ENCODE measurements at places on chromosomes 13 and 19. TPM values are rescaled to one million over a fixed set of nuclear protein-coding genes. Genes with fewer than 3 reads are reported as not detected.
A peak's percentile ranks its signal among the peaks of the same experiment; 100 is the strongest.

DNA sequence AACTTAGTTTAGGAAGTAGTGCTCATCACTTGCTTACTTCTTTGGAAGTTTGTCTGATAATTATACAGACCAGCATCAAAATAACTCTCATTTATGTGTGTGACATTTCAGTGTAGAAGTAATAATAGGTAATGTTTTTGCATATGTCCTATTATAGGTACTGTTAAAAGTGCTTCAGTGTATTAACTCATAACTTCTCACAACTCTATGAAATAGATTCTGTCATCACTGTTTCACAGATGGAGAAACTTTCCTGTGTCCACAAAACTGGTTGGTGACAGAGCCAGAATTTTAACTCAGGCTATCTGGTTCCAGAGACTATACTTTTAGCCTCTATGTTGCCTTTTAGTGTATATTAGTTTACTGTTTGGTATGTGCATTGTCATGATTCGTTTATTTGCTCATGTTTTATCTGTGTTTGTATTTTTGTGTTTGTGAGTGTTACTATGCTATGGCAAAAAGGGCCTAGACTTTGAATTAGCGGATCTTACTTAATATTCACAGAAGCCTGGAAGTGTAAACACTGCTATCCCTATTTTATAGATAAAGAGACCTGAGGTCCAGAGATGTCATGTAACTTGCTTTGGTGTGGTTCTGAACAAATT lies 12.7 kb downstream of the LPAR6 start:
- no peak overlapping the region for H3K4me3 ChIP-seq

DNA sequence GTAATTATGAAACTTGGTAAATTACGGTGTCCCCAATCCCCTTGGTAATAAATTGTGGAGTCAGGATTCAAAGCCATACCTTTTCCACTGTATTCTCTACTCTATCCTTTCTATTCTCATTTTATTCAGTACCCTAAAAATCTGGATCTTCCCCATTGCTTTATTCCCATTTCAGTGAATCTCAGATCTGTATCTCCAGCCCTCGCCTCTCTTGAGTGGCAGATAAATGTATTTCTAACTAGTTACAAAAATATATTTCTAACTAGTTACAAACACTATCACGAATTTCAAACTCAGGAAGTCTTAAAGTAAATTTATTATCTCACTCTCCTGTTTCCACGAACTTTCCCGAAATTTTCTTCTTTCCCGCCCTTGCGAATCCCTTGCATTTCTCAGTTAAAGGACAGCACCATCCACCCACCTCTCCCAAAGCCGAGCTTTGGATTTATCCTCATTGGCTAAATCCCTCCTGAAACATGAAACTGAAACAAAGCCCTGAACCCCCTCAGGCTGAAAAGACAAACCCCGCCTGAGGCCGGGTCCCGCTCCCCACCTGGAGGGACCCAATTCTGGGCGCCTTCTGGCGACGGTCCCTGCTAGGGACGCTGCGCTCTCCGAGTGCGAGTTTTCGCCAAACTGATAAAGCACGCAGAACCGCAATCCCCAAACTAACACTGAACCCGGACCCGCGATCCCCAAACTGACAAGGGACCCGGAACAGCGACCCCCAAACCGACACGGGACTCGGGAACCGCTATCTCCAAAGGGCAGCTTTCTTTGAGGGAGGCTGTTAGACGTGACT lies 164.3 kb upstream of the PABPC3 start:
- no peak overlapping the region for H3K27ac ChIP-seq
- peak overlapping the region; percentile 13 for H3K4me3 ChIP-seq
- no peaks in the 10 kb centered on the region for H3K27me3 ChIP-seq
- no peak for DNase-seq
- H3K36me3 ChIP-seq: no peaks in the 10 kb centered on the region
- no peaks in the 10 kb centered on the region for H3K4me1 ChIP-seq

The ZNF132 gene
- total RNA-seq: 5.2 TPM

- H3K27ac ChIP-seq: no peak overlapping the region
- H3K4me1 ChIP-seq: no peaks in the 10 kb centered on the region
- no peaks in the 10 kb centered on the region for H3K27me3 ChIP-seq
- no peak for DNase-seq
- no peaks in the 10 kb centered on the region for H3K36me3 ChIP-seq
Observed at GRCh38 chr19:38488096-38488495, 54.6 kb downstream of the RYR1 start.

The FCER2 gene
- not detected for total RNA-seq

The LILRA1 gene
- 1.7 TPM for total RNA-seq

DNA sequence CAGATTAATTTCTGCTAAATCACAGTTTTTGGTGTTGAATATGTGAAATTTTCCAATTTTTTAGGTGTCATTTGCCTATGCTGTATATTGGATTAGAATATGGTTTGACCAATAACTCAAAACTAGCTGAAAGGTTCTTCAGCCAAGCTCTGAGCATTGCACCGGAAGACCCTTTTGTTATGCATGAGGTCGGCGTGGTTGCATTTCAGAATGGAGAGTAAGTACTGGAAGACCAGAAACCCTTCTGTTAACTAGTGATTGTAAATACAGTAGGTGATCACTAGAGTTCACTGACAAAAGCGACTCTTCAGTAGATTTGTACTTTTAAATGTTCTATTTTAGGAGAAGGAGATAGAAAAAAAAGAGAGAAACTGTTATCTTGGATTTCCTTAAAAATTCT lies 22.3 kb downstream of the CDC16 start:
- DNase-seq: no peak
- no peak overlapping the region for H3K27ac ChIP-seq
- H3K36me3 ChIP-seq: peaks cover 73% of the 10 kb centered on the region
- no peak overlapping the region for H3K4me3 ChIP-seq
- no peaks in the 10 kb centered on the region for H3K27me3 ChIP-seq
- H3K4me1 ChIP-seq: no peaks in the 10 kb centered on the region

- H3K4me1 ChIP-seq: peaks cover 51% of the 10 kb centered on the region
- DNase-seq: no peak
- no peak overlapping the region for H3K27ac ChIP-seq
- H3K27me3 ChIP-seq: peaks cover 15% of the 10 kb centered on the region
- peak overlapping the region; percentile 32 for H3K4me3 ChIP-seq
Observed at GRCh38 chr19:18789883-18790565, 1.1 kb downstream of the COMP start.

DNA sequence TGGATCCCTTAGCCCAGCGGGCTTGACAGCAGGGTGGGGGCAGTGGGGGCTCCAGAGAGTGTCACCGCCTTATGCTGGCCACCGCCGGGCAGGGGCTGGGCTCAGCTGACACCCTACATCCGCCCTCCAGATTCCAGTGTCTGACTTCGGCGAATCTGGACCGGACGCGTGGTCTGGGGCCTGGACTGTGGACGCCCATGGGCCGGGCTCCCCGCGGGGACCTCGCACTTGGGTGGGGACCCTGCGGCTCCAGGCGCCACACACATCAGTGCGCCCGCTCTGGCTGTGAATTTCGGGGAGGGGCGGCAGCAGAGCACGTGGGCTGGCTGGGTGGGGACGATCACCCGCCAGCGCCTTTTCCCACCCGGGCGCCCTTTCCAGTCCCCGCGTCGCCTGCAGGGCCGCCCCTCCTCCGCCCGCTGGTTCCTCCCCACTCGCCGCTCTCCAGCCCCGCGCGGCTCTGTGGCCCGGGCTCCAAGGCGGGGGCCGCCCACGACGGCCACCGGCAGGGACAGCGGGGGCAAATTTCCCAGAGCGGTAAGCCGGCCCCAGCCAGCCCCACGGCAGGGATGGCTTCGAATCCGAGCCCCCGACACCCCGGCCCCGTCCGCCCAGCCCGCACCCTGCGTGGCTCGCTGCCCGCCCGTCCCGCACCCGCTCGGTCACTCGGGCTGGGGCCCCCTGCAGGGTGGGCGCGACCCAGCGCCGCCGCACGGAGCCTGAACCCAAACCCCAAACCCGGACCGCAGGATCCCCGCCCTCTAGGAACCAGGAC lies 23.3 kb upstream of the ZNF99 start:
- H3K27me3 ChIP-seq: no peaks in the 10 kb centered on the region

The GATAD2A gene
- 49.6 TPM for total RNA-seq

DNA sequence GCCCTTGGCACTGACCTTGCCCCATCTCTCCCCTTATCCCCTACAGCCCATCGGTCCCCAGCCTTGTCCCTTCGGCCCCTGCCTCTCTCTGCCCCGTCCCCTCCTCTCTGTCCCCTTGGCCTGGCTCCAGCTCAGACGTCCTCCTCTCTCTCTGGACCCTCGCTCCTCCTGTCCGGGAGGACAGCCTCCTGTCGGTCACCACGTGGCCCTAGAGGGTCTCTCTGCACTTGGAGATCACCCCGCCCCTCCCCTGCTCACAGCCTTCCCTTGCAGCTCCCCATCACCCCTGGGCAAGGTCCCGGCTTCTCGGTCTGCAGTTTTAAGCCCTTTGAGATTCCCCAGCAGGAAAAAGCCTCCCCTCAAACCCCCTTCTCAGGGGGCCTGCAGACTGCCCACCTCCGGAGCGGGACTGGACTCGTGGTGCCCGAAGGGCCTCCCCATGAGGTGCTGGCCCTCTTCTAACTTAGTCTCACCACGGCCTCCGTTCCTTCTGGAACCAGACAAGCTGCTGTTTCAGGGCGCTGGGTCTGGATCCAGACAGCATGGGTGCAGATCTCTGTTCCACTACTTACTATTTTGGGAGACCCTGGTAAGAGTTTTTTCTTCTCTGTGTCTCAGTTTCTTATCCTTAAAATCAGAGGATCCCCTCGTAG lies 3.3 kb upstream of the KLK15 start:
- no peaks in the 10 kb centered on the region for H3K36me3 ChIP-seq
- H3K4me3 ChIP-seq: peak overlapping the region; percentile 36
- DNase-seq: no peak
- no peaks in the 10 kb centered on the region for H3K27me3 ChIP-seq
- H3K27ac ChIP-seq: no peak overlapping the region

- peak overlapping the region; percentile 47 for H3K4me3 ChIP-seq
- H3K27me3 ChIP-seq: no peaks in the 10 kb centered on the region
- peak overlapping the region; percentile 72 for H3K27ac ChIP-seq
- H3K36me3 ChIP-seq: no peaks in the 10 kb centered on the region
Observed at GRCh38 chr19:35510626-35510964, 2.9 kb downstream of the DMKN start.

The CDC42EP5 gene
- total RNA-seq: 33.4 TPM

The ZNF563 gene
- 1.5 TPM for total RNA-seq

GRCh38 chr13:106536244-106537034 lies 977 bp upstream of the EFNB2 start:
- no peaks in the 10 kb centered on the region for H3K27me3 ChIP-seq
- H3K4me3 ChIP-seq: peak overlapping the region; percentile 74
- H3K27ac ChIP-seq: peak overlapping the region; percentile 95
- DNase-seq: no peak
- peaks cover 23% of the 10 kb centered on the region for H3K4me1 ChIP-seq

GRCh38 chr19:31175564-31176348 lies 173.5 kb downstream of the TSHZ3 start:
- no peaks in the 10 kb centered on the region for H3K4me1 ChIP-seq
- no peak for DNase-seq
- no peaks in the 10 kb centered on the region for H3K36me3 ChIP-seq
- no peaks in the 10 kb centered on the region for H3K27me3 ChIP-seq
- H3K4me3 ChIP-seq: no peak overlapping the region

DNA sequence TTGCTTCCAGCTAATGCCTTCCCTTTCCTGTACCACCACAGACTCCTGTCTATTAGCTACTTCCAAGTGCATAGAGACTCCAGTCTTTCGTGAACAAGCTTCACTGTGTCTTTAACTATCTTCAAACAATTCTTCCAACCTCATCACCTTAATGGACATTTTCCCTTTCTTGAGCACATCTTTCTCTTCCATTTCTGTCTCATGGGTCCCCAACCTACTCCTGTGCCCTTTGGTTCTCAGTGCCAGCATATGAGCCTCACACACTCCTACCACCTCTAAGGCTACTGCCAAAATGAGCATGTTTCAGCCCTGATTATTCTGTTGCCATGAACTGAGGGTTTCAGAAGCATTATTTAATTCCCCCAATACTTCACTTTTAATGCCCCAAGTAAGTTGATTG lies 360.3 kb downstream of the GPC5 start:
- H3K4me3 ChIP-seq: no peak overlapping the region
- H3K27me3 ChIP-seq: no peaks in the 10 kb centered on the region
- H3K36me3 ChIP-seq: no peaks in the 10 kb centered on the region
- H3K27ac ChIP-seq: no peak overlapping the region
- H3K4me1 ChIP-seq: no peaks in the 10 kb centered on the region

DNA sequence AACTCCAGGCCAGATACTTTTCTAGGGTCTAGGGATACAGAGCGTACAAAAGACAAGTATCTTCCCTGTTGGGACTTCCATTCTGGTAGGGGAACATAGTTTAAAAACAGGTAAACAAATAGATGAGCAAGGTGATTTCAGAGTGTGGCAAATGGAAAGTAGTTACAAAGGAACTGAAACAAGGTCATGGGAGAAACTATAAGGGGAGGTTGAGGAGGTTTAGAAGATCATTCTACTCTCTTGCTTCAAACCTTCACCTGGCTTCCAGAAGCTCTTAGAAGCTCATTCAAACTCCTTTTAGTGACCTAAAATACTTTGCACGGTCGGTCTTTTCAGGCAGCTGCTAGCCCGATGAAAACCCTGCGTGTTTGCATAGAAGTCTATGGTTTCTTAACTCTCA lies 9.1 kb downstream of the FFAR2 start:
- H3K36me3 ChIP-seq: no peaks in the 10 kb centered on the region
- H3K4me3 ChIP-seq: no peak overlapping the region
- H3K27ac ChIP-seq: no peak overlapping the region
- no peak for DNase-seq

GRCh38 chr19:46812977-46813838 lies 24.8 kb upstream of the SLC1A5 start:
- no peaks in the 10 kb centered on the region for H3K27me3 ChIP-seq
- no peak for DNase-seq
- peaks cover 10% of the 10 kb centered on the region for H3K4me1 ChIP-seq
- H3K4me3 ChIP-seq: no peak overlapping the region

DNA sequence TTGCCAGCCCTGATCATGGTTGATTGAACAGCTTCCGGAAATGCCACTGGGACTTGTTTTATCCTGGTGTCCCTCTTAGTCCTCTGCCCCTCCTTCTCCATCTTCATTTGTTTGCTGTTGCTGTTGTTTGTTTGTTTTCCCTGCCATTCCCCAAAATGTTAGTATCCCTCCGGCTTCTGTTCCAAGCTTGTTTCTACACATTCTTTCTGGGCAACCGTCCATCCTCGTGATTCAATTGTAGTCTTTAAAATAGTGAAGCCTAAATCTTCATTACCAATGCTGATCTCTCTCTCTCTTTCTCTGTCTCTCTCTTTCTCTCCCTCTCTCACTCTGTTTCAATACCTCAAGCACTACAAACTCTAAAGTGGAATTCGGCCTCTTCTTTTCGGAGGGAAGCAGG lies 649.3 kb upstream of the ARGLU1 start:
- H3K27me3 ChIP-seq: no peaks in the 10 kb centered on the region
- H3K4me3 ChIP-seq: no peak overlapping the region
- no peak overlapping the region for H3K27ac ChIP-seq
- DNase-seq: no peak
- no peaks in the 10 kb centered on the region for H3K4me1 ChIP-seq

Measured in vagina (tissue), 2 donors.